Epithelial cell of umbilical artery (primary cell): ENCODE measurements at places on chromosomes 16 and 17. TPM values are rescaled to one million over a fixed set of nuclear protein-coding genes. Genes with fewer than 3 reads are reported as not detected.

POLG2 gene
- total RNA-seq = 7.8 and 17.8 TPM in 2 replicates

KRTAP9-2 gene
- not detected in 2 replicates for total RNA-seq

HGS gene
- total RNA-seq = 64.3 and 78.6 TPM in 2 replicates

ACSM2A gene
- not detected in 2 replicates for total RNA-seq

ABCC3 gene
- 1.6 and 3.3 TPM in 2 replicates for total RNA-seq

COX6A2 gene
- total RNA-seq = not detected in 2 replicates

SNX20 gene
- total RNA-seq = not detected in 2 replicates

RNF213 gene
- total RNA-seq = 64.6 and 222 TPM in 2 replicates

SLC13A2 gene
- not detected in 2 replicates for total RNA-seq

KLHL36 gene
- total RNA-seq = 42.2 and 55.3 TPM in 2 replicates

GAST gene
- not detected in 2 replicates for total RNA-seq

C16orf46 gene
- 0.32 and 0.46 TPM in 2 replicates for total RNA-seq

WFIKKN2 gene
- not detected in 2 replicates for total RNA-seq

TBC1D3D gene
- total RNA-seq = not detected in 2 replicates

CRYBA1 gene
- not detected in 2 replicates for total RNA-seq

KRTAP4-3 gene
- total RNA-seq = not detected in 2 replicates

KCTD19 gene
- total RNA-seq = 0.61 TPM in 1 of 2 replicates, not detected in the other

TMEM132E gene
- under 0.01 TPM in 1 of 2 replicates, not detected in the other for total RNA-seq

HOXB8 gene
- total RNA-seq = 2.0 and 3.6 TPM in 2 replicates

FADS6 gene
- total RNA-seq = not detected in 2 replicates

NPLOC4 gene
- total RNA-seq = 75.4 and 83.9 TPM in 2 replicates

EME1 gene
- total RNA-seq = 2.6 and 6.4 TPM in 2 replicates

TM4SF5 gene
- total RNA-seq = not detected in 2 replicates

KRT33B gene
- not detected in 2 replicates for total RNA-seq

PAGR1 gene
- 27.0 and 36.9 TPM in 2 replicates for total RNA-seq

VAT1L gene
- total RNA-seq = 0.97 and 3.6 TPM in 2 replicates

ST6GALNAC2 gene
- 0.65 and 1.1 TPM in 2 replicates for total RNA-seq

RASL10B gene
- total RNA-seq = 0.15 and 0.32 TPM in 2 replicates

SPECC1 gene
- total RNA-seq = 2.1 and 16.2 TPM in 2 replicates

CDK5R1 gene
- 1.4 and 1.9 TPM in 2 replicates for total RNA-seq

ECI1 gene
- 33.8 and 45.7 TPM in 2 replicates for total RNA-seq

FOXC2 gene
- total RNA-seq = 2.4 and 2.6 TPM in 2 replicates

KRT25 gene
- total RNA-seq = not detected in 2 replicates

ASGR2 gene
- not detected in 2 replicates for total RNA-seq

ANKRD40 gene
- 32.2 and 39.1 TPM in 2 replicates for total RNA-seq

SCGB1C2 gene
- total RNA-seq = not detected in 2 replicates

FZD2 gene
- 1.4 and 2.6 TPM in 2 replicates for total RNA-seq
